ENCODE measurements at places on chromosomes 2 and 18. TPM values are rescaled to one million over a fixed set of nuclear protein-coding genes. Genes with fewer than 3 reads are reported as not detected.

The RGPD4 gene
- total RNA-seq, result 0.07 TPM

The IL36B gene
- total RNA-seq, result not detected

The CFC1 gene
- total RNA-seq, result not detected

The ACVR1 gene
- total RNA-seq, result 25.4 TPM

The CD8B2 gene
- not detected for total RNA-seq

The ANTXR1 gene
- total RNA-seq, result 140 TPM

The SGPP2 gene
- total RNA-seq, result 0.55 TPM

The SH3BP4 gene
- total RNA-seq, result 41.0 TPM

The DUSP19 gene
- 0.78 TPM for total RNA-seq

The PTRHD1 gene
- 68.6 TPM for total RNA-seq

The ACVR2A gene
- 3.8 TPM for total RNA-seq

The TRABD2A gene
- total RNA-seq, result 13.4 TPM

The SKA1 gene
- 11.7 TPM for total RNA-seq

All from A549 treated with GW870086 at 1 μM for 4 hours (cell line).